Fibroblast of skin of left quadriceps (primary cell): ENCODE measurements at places on chromosomes 7 and 10.

- DNase-seq: no peak
These were observed 11.5 kb downstream of the LIPJ start for GRCh38 chr10:88598055-88598454.

GRCh38 chr7:23700046-23700445 lies 10.0 kb upstream of the STK31 start:
- DNase-seq: no peak

GRCh38 chr10:124033887-124034218 lies 59.5 kb downstream of the CHST15 start:
- no peak for DNase-seq

GRCh38 chr10:71982269-71983178 lies 18.3 kb downstream of the CHST3 start:
- DNase-seq: no peak

GRCh38 chr10:86653379-86653778 lies 968 bp upstream of the OPN4 start:
- DNase-seq: no peak

DNA sequence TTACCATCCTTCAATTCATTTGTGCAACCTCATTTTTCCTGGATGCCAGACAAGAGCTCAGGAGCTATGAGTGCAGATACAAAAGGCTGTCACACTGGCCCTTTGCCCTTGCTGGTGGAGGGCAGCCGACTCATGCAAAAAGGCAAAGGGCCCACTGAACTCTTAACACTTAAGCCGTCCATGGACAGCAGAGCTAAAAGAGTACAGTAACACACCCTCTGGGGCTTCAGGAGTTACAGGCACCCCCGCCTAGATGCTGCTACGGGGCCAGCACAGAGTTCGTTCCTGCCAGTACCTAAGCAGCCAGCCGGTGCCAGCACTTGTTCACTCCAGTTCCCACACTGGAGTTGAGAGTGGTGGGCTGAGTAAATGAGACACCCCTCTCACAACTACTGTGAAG lies 69.9 kb upstream of the MRLN start:
- DNase-seq: no peak

- DNase-seq: peak; percentile 57
These were observed 208.4 kb downstream of the TPST1 start for GRCh38 chr7:66413379-66414114.

DNA sequence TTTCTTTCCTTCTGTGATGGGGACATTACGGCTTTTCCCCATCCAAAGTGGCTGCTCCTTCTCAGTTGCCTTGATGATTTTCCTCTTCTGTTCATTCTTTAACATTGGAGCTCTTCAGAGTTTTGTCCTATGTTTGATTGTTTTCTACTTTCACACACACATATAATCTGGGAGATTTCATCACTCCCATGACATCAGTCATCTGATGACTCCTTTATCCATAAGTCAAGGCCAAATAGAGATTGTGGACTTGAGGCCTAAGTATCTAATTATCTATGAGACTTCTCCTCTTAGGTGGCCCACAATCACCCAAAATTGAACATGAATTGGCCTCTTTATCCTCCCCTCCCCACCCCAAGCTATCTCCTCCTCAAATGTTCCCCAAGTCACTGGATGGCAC lies 5.3 kb upstream of the COL1A2 start:
- no peak for DNase-seq

DNA sequence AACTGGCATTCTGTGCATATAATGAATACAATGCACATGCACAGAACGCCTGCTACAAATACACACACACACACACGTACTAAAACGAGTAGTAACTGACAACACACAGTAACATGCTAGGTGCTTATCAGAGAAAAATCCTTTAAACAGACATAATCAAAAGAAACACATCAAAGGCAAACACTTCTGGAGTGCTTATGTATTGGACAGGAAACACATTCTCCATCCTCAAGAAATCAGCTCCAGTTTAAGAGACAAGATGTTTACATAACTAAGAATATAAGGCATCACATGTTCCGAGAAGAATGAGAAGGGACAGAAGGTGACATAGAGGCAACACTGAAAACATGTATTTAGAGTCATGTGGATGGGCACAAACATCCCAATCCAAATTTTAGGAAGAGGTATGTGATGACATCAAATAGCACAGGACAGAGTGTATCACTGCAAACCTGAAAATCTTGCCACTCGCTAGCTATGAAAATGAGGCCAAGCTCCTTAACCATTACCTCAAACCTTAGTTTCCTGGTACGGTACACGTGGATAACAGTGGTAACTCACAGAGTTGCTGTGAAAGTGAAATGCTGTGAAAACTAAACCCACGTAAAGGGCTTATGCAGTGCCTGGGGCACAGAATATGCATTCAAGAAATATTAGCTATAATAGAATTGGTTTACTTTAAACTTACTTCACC lies 619.6 kb downstream of the PARD3 start:
- DNase-seq: no peak

GRCh38 chr7:139426258-139427028 lies 57.0 kb downstream of the KLRG2 start:
- no peak for DNase-seq

- DNase-seq: no peak
These were observed 300.6 kb downstream of the ZEB1 start for GRCh38 chr10:31619531-31620061.

- DNase-seq: peak; percentile 80
These were observed 71.7 kb downstream of the GNAT3 start for GRCh38 chr7:80439894-80440821.

DNA sequence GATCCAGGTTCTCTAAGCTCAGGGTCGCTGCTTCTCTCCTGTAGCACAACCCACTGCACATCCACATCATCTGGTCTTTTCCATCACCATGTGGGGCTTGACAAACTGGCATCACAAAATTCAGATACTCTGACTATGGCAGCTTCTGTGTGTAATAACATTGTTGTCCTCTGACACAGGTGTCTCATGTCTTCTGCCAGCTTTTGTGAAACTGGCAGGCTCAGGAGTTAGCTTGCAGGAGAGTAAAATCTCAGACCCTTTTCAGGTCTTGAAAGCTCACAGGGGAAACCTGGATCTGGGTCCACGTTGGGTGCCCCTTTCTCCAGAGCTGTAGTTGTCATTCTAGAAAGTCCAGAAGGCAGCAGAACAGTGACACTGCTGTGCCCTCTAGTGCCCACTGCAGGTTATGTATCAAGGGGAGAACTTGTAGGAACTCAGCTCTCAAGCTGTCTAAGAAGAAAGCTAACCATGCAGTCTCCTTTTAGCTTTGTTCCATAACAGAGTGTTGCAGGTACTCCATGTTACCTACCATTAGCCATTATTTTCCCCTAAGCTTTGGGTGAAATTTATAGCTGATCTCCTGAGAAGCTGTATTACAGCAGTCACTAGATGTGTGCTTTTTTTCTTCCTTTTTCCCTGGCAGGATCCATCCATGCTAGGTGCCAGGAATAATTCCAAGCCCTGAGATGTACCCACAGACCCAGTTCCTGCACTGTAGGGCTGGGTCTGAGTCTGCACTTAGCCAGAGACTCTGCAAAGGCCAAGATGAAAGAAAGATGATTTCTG lies 102.7 kb downstream of the ZNF248 start:
- no peak for DNase-seq

GRCh38 chr10:5457741-5458140 lies 41.6 kb downstream of the CALML5 start:
- DNase-seq: no peak

GRCh38 chr10:126455036-126455765 lies 66.9 kb upstream of the ADAM12 start:
- no peak for DNase-seq

GRCh38 chr7:108004220-108005142 lies 1.5 kb upstream of the LAMB1 start:
- no peak for DNase-seq

GRCh38 chr10:113058523-113059370 lies 108.7 kb downstream of the TCF7L2 start:
- DNase-seq: peak; percentile 81
